Cerebellum (tissue), 4 donors: ENCODE measurements at places on chromosomes 16 and 17. TPM values are rescaled to one million over a fixed set of nuclear protein-coding genes. Genes with fewer than 3 reads are reported as not detected.

TSPOAP1 gene
- 54.2 TPM for total RNA-seq

BMERB1 gene
- total RNA-seq: 82.1 TPM

KCTD5 gene
- total RNA-seq: 21.1 TPM

LRRC37A2 gene
- total RNA-seq: 21.0 TPM

GUCY2D gene
- not detected for total RNA-seq

RAMP2 gene
- total RNA-seq: 8.7 TPM
